Activated CD8-positive, alpha-beta memory T cell treated with anti-CD3 and anti-CD28 coated beads for 4 hours (primary cell): ENCODE measurements at places on chromosomes 3 and 15.

GRCh38 chr3:151563305-151563704 lies 102.4 kb upstream of the IGSF10 start:
- no peak for DNase-seq

GRCh38 chr15:66940368-66940767 lies 125.0 kb upstream of the SMAD3 start:
- DNase-seq: no peak

- no peak for DNase-seq
Observed at GRCh38 chr15:79088426-79089205, 2.0 kb downstream of the RASGRF1 start.

- no peak for DNase-seq
Observed at GRCh38 chr3:9876991-9877390, 3.1 kb downstream of the CIDEC start.

GRCh38 chr3:58899953-58900298 lies 149.9 kb downstream of the CFAP20DC start:
- DNase-seq: no peak

DNA sequence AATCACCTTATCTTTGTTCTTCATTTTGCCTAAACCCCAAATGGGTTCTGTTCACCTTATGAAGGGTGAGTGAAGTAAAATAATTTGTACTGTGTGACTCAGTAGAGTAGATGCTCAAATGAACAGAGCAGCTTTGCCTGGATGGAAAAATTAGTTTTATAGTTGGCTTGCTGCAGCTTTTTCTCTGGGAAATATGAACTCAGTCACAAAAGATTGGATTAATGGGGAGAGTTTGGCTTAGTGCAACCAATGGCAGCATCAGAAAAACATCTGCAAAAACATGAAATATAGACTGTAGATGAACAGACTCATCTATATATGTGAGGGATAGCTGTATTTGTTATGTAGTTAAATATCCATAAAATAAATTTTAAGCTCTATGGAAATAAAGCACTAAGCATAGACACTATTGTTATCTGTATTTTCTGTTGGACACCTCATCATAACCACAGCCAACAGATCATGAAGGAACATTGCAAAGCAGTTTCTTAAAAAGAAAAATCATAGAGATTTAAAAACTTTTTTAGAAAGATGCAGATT lies 181.3 kb downstream of the ECT2 start:
- DNase-seq: no peak
